ENCODE measurements at places on chromosomes 4 and X. TPM values are rescaled to one million over a fixed set of nuclear protein-coding genes. Genes with fewer than 3 reads are reported as not detected.
A peak's percentile ranks its signal among the peaks of the same experiment; 100 is the strongest.

Gene UGT2A1
- total RNA-seq = not detected

Gene QRFPR
- not detected for total RNA-seq

GRCh38 chr4:86549163-86549788 lies 44.8 kb upstream of the PTPN13 start:
- no peak for DNase-seq

GRCh38 chr4:138555584-138555983 lies 313.4 kb upstream of the SLC7A11 start:
- no peak for DNase-seq

DNA sequence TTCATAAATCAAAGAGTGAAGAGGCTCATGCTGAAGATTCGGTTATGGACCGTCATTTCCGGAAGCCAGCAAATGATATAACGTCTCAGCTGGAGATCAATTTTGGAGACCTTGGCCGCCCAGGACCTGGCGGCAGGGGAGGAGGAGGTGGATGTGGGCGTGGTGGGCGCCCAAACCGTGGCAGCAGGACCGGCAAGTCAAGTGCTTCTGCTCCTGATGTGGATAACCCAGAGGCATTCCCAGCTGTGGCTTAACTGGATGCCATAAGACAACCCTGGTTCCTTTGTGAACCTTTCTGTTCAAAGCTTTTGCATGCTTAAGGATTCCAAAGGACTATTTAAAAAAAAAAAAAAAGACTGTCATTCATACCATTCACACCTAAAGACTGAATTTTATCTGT lies 44.0 kb upstream of the EFNB1 start:
- no peak for DNase-seq

GRCh38 chr4:145936997-145937901 lies 1.4 kb downstream of the ZNF827 start:
- DNase-seq = peak; percentile 59

GRCh38 chr4:138948918-138949317 lies 66.7 kb upstream of the NOCT start:
- DNase-seq = no peak

- no peak for DNase-seq
Observed at GRCh38 chr4:24321131-24321530, 263.2 kb downstream of the DHX15 start.

DNA sequence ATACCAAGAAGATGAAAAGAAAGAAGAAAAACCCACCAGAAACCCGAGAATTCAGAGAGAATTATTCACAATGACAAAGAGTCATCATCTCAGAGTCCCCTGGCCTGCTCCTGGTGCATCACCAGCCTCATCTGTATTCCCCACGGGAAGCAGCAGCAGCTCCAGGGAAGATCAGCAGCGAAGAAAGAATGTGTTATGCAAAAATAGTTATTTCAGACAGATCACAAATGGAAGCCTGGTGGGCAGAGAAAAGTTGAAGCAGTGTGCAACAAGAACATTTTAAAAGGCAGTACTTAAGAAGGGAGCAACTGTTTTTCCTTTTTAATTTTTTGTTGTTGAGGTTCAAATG lies 189.2 kb downstream of the PPP3CA start:
- DNase-seq = no peak

GRCh38 chr4:66741081-66741480 lies 804.2 kb downstream of the CENPC start:
- DNase-seq = no peak

DNA sequence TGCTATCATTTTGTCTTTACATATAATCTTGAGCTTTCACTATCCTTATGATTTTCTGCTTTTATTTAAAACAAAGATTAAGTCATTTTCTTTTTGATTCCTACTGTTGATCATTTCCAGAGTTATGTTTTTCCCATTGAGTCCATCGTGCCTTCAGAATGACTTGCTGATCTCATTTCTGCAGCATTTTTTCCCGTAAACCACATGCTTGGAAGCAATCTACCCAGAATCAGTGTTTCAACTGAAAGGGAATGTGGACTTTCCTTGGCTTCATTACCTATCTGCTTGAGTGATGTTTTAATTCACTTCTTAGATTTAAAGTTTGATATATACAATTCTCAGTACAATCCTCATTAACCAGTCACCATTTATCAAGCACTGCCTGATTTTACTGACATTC lies 192.4 kb upstream of the FSTL5 start:
- DNase-seq = no peak

- DNase-seq = peak; percentile 47
Observed at GRCh38 chr4:152778656-152779512, 646 bp downstream of the TIGD4 start.

DNA sequence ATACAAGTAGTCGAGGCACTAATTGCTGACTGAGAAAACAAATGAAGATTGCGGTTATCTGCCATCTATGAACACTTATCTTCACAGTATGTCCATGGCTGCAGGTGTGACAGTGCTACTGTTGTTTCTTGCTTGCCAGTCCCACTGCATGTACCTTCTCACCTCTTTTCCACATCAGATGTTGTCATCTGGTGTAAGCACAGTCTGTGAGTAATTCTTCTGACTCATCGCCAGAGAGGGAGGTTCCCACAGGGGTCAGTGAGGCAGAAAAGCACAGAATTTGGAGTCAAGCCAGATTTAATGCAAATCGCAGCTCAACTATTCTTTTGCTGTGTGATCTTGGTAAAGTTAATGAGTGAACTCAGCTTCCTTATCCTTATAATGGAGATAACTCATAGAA lies 144.4 kb downstream of the GLRA2 start:
- DNase-seq = peak; percentile 29

GRCh38 chr4:56665781-56666180 lies 15.3 kb downstream of the HOPX start:
- DNase-seq = no peak

DNA sequence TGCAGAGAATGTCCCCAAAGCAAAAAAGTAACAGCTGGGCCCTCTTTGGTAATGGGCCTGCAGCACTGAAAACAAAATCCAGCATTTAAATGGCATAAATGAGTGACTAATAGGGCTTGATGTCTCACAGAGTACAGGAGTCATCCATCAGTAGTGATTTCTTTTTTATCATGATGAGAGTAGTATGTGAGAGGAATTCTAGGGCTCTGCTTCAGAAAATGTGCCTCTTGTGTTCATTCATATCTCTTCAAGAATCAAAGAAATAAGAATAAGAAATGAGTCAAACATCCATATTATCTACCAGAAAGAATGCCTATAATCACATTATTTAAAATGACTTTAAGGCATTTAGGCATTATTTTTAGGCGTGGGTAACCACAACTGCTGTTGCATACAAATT lies 792.9 kb upstream of the HTR2C start:
- no peak for DNase-seq

GRCh38 chr4:65437102-65437501 lies 233.2 kb downstream of the EPHA5 start:
- no peak for DNase-seq

DNA sequence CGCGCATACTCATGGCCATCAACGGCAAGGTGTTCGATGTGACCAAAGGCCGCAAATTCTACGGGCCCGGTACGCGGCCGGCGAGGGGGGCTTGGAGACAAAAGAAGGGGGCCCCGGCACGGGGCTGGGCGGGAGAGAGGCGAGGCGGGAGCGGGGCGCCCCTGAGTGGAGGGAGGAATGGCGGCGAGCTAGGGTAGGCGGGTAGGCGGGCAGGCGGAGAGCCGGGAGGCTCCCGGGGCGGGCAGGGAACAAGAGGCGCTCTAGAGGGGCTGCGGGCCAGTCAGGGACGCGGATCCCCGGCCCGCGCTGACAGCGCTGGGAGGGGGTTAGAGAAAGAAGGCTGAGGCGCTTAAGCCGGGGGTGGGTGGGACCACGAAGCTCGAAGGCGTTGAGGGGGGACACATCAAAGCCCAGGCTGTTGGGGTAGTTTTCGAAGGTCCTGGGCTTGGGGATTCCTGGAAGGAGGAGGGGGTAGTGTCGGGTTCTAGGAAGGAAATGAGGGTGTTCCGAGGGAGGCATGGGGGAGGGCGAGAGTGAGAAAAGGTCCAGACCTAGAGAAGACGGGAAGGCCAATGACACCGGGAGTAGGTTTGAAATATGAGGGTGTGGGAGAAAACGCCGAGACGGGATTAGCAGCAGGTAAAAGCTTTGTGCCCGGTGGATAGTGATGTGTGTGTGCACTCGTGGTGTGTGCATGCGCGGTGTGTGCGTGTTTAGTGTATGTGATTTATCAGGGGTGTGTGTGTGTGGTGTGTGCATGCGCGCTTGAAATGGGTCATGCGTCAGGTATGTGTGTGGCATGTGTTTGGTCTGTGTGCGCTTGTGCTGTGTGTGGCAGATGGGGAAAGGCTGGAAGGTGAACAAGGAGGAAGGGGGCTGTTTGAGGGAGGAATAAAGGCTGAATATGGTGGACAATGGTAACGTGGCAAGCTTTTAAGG lies 807 bp downstream of the PGRMC1 start:
- peak; percentile 35 for DNase-seq
